ENCODE measurements at places on chromosomes 5 and 9. TPM values are rescaled to one million over a fixed set of nuclear protein-coding genes. Genes with fewer than 3 reads are reported as not detected.

Gene KCNV2
- not detected for total RNA-seq

Gene CENPP
- 6.5 TPM for total RNA-seq

Gene OR13J1
- total RNA-seq = not detected

Gene AK8
- total RNA-seq = 3.5 TPM

Gene ENTPD8
- total RNA-seq = not detected

Gene PTPN3
- 23.5 TPM for total RNA-seq
